ENCODE measurements at places on chromosomes 1 and 21.

DNA sequence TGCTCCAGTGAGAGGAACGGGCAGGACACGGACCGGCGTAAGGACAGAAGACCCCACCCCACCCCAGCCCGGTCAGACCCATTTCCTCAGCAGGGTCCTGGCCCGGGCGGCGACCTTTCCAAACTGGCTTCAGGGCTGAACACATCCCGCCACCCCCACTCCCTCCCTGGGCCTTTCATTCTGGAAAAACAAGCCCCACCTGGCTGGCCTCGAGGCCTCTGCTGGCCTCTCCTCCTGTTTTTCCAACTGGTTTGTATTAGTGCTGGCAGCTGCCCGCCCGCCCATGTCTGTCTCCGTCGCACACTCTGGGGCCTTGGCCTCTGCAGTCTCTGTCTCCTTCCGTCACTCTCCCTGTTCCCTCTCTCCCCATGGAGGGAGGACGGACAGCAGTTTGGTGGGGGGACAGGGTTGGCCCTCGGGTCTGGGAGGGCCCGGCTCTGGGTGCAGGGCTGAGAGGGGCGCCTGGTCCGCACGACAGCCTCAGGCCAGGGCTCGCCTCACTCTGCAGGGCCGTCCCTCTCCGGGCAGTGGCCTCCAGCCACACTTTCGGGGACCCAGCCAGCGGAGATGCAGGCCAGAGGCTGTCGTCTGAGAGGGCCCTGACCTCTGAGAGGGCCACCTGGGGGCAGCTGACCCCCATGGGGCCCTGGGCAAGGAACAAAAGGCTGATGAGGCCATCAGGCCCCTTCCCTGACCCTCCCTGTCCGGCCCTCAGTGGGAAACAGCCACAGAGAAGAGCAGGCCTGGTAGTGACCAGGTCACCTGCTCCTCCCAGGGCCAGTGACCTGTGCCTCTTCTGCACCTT, 1.5 kb upstream of the MXRA8 start:
- DNase-seq, result peak; percentile 87

GRCh38 chr1:97608272-97608671, 312.6 kb downstream of the DPYD start:
- DNase-seq, result no peak

DNA sequence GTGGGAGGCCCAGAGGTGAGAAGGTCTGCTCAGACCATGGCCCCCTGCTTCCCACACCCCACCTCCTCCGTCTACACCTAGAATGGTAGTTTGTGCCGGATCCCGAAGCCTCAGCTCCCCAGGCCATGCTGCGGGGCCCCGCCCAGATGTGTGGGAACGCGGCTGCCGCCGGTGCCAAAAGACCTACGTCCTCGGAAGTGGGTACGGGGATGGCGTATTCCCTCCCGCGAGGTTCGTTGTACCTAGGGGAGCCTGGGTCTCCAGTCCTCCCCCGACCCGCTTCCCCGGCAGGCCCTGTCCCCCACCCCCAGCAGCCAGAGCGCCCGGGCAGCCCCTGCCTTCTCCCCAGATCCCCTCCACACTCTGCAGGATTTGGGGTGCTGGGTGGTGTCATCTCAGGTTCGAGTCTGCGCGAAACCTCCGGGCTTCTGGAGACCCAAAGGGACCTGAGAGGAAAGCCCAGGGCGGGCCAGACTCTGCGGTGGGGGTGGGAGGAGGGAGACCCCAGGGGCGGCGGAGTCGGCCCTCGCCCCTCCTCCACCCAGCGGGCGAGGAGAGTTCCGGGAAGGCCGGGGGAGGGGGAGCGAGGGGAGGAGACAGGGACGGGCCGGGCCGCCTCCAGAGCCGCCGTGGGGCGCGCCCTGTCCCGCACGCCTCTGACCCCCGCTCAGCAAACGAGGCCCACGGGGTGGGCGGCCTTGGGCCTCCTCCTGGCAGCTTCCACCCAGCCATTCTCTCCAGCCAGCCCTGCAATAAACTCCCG, 6.2 kb upstream of the PRDM16 start:
- no peak for DNase-seq

GRCh38 chr21:34335316-34335715, 28.5 kb upstream of the KCNE2 start:
- peak; percentile 3 for DNase-seq

DNA sequence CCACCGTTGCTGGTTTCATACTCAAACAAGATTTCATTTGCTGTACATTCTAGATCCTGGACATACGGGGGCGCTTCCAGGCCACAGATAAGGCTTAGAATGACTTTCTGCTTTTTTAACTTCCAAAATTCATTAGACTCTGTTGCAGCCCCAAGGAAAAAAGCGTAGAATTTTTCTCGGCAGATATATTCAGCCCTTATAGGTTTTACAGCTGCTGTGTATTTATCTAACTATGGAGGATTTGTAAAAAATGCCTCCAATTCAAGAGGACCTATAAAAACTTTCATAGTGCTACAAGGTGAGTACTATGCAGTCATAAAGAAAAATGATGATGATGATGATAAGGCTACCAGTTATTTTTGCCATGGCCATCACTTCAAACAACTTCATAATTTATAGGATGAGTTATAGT, 51.6 kb downstream of the SLC30A10 start:
- peak; percentile 37 for DNase-seq

GRCh38 chr1:43367026-43367903, 546 bp downstream of the ELOVL1 start:
- no peak for DNase-seq

DNA sequence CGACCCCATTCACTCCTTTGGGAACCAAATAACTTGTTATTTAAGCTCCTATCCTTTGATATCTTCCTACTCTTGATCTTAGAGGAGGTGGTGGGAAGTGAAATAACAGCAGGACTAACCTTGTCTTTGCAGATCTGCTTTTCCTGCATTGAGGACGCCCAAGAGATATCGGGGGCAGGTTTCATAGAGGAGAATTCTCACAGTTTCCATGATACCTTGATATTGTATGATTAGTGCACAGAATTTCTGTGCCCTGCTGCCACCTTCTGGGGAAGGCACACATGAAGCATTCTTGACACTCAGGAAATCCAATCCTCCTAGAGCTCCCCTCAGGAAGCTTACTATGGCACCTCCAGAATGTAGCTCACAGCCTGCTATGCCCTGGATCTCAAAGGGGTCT, 1.6 kb downstream of the CD1B start:
- no peak for DNase-seq

GRCh38 chr1:167645625-167646414, 15.8 kb downstream of the RCSD1 start:
- DNase-seq, result no peak

DNA sequence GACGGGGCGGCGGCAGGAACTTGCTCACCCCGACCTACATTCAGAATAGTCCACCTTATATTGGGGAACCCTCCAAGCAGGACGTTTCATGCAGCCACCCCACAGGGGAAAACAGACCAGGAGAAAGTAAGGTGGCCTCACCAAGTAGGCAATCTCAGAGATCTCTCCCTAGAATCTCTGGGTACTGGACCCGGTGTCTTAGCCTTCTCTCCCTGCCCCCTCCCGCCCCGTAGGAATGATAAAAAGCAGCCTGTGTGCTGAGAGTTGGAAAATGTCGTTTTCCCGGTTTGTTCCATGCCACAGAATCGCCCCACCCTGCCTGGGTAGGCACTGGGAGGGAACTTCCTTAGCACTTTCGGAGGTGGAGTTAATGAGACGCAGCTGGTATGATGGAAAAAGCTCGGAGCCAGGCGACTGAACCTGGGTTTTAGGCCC, 789 bp upstream of the PTPN14 start:
- peak; percentile 81 for DNase-seq

GRCh38 chr1:190140644-190141043, 337.0 kb downstream of the BRINP3 start:
- DNase-seq, result no peak

DNA sequence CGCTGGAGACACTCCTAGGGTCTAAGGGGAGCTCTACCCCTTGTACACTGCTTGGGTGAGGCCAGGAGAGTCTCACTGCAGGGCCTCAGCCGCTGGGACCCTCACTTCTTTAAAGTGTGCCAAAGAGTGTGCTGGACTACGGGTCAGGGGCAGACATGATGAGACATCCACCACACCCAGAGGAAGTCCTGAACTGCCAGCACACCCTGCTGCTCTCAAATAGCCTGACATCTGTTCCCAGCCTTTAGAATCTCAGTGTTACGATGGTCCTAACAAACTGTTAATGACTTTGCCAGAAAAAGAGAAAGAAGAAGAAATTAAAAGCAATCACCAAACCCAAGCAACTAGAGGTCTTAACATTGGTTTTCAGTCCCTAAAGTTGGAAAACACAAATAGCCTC, 49.0 kb downstream of the MRPL37 start:
- DNase-seq, result no peak

DNA sequence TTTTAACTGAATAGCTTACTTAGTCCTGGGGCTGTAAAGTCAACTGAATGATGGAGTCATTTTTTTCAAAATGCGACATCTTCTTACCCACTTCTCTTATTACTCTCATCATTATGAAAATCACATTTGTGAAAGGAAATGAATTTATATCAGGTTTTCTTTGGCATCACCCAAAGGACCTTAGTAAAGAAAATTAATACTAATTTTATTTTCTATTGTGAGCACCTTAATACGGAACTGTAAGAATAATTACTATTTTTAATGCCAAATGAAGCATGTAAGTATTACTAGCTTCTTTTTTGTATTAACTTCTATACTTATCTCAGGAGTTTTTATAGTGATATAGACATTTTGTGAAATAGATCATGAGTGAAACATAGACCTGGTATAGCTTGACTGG, 30.9 kb downstream of the PTPRC start:
- DNase-seq, result no peak

DNA sequence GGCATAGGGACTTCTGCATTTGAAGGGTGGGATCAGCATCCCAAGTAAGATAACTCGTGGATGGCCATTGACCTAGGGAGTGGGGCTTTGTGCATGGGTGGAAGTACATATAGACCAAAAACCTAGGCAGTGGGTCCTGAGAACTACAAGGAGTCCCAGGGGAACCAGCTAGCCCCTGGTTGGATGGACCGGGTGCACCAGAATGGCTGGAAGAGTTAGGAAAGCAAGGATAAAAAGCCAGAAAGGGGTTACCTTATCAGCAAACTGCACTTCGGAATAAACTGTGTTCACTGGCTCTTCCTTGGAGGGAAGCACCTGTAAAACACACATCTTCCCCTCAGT, 26.6 kb upstream of the SLAMF6 start:
- DNase-seq, result no peak

DNA sequence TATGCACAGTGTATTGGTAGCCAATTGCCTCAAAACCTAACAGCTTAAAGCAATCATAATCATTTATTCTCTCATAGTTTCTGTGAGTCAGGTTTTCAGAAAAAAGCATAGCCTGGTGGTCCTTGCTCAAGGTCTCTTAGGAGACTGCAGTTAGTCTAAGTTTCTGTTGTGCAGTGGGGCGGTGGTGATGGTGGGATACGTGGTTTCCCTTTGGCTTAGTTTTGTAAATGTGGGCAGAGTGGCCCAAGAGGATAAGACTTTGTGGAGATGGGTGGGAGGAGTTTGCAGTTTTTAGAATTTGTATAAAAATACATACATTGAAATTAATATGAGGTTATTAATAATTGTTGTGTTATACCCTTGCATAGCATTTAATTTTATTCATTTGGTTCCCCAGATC, 68.6 kb downstream of the NOS1AP start:
- no peak for DNase-seq

DNA sequence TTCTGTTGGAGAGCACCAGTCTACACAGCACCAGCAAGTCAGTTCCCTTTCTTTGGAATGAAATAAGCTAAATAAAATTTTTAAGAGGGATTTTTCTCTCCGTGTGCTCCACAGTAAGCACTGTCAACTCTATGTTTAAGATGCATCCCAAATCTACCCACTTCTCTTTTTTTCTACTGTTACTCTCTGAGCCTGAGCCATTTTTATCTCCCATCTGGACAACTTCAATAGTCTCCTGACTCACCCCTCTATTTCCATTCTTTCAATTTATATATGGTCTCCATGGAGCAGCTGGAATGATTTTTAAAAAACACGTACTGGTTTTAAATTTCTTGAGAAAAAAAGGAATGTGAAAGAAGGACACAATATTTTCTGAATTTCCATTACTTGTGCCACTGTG, 24.7 kb upstream of the CCT8 start:
- DNase-seq, result peak; percentile 57

GRCh38 chr1:208028526-208028925, 117.6 kb upstream of the CD34 start:
- no peak for DNase-seq

GRCh38 chr1:88060112-88060673, 623.9 kb upstream of the PKN2 start:
- DNase-seq, result no peak

- peak; percentile 50 for DNase-seq
Measured at GRCh38 chr1:18882486-18882885, 19.9 kb downstream of the ALDH4A1 start.

- DNase-seq, result no peak
Measured at GRCh38 chr1:74395571-74395970, 116.8 kb downstream of the LRRC53 start.

- DNase-seq, result no peak
Measured at GRCh38 chr1:181947441-181947840, 114.1 kb downstream of the ZNF648 start.

DNA sequence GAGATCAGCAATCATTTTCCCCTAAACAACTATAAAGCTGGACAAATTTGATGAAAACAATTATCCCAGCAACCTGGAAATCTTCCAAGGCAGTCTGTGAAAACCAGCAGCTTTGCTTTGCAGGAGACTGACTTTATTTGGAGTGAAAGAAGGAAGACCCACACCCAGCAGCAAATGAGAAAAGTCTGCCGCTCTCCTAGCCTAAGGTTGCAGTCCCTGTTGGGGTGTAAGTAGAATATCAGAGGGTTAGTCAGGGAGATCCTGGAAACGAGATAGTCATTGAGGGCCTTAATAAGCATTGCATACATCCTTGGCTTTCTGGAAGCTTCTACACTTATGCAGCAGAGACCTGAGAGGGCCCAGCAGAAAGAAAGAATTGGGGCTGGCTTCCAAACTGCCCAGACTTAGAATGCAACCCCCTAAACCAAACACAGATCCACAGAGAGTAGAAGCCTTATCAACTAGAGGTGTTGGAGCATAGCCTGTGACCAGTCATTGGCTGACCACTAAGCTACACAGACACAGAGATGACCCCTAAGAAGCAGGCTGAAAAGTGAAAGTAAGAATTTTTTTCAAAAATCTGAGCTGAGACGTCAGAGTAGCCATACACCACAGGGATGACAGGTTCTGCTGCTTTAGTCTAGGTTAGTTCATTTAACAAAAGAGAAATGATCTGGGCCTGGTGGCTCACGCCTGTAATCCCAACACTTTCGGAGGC, 98.3 kb downstream of the LYPLAL1 start:
- peak; percentile 72 for DNase-seq

GRCh38 chr1:241299347-241299746, 57.7 kb downstream of the RGS7 start:
- no peak for DNase-seq

GRCh38 chr1:243499711-243500110, 243.9 kb downstream of the SDCCAG8 start:
- DNase-seq, result no peak

DNA sequence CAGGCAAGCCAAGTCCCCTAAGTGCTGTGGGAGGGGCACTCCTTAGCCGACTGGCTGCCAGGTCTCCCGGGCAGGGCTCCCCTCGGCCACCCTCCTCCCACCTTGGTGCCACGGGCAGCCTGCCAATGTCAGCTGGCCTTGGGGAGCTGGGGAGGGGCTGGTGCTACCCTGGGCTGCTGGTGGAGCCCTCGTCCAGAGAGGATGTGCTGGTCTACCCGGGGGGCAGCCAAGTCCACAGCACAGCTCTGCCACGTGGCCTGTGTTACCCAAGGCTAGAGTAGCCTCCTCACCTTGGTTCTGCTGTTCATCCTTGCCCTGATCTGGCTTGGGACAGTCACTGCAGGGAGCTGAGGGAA, 42.9 kb downstream of the CRYAA start:
- DNase-seq, result no peak

All from fibroblast of the aortic adventitia (primary cell).